Stimulated activated CD8-positive, alpha-beta memory T cell treated with anti-CD3 and anti-CD28 coated beads, Interleukin-7, amount 100 ng/mL, for 4 hours (primary cell): ENCODE measurements at places on chromosomes 1 and 21.

GRCh38 chr1:29754573-29755375 lies 518.5 kb downstream of the PTPRU start:
- DNase-seq, result no peak

DNA sequence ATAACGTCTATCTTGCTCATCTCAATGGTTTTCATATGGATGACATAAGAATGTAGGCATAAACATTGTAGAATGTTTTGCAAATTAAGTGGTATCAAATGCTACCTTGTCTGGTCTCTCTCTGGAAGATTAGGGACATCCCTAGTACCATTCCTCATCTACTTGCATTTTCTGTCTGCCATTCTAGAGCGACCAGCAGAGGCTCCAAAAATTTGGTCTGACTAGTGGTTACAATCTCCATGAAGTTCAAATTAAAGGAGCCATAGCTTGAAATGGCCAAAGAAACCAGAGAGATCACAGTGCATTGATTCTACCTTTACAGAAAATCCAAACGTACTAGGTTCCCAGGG lies 1.1 kb downstream of the CD84 start:
- no peak for DNase-seq

DNA sequence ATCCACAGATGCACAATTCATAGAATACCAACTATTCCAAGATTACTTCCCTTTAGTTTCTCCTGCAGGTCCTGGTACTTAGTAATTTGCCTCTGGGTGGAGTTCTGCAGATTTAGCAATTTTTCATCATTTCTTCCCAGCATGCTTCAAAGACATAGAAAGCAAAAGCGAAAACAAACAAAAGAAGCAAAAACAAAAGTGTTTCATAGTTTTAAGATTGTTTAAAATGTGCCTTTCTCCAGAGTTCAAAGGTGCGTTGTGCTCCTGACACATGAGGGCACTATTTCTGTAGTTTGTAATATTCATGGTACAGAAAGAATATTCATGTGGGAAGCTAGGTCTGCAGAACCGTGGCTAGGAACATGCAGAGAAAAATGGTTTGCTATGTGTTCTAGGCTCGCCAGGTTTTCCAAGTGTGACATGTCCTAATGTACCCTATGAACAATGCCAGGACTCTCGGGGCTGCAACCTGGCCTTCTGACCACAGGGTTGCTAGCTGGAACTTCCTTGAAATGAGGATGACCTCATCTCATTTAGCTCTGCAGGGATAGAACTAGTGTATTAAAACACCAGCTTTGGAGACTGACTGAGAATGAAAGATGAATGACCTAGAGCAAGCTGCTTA lies 30.0 kb upstream of the RCSD1 start:
- DNase-seq, result peak; percentile 29

GRCh38 chr21:43657355-43658087 lies 1.8 kb downstream of the HSF2BP start:
- DNase-seq, result no peak

DNA sequence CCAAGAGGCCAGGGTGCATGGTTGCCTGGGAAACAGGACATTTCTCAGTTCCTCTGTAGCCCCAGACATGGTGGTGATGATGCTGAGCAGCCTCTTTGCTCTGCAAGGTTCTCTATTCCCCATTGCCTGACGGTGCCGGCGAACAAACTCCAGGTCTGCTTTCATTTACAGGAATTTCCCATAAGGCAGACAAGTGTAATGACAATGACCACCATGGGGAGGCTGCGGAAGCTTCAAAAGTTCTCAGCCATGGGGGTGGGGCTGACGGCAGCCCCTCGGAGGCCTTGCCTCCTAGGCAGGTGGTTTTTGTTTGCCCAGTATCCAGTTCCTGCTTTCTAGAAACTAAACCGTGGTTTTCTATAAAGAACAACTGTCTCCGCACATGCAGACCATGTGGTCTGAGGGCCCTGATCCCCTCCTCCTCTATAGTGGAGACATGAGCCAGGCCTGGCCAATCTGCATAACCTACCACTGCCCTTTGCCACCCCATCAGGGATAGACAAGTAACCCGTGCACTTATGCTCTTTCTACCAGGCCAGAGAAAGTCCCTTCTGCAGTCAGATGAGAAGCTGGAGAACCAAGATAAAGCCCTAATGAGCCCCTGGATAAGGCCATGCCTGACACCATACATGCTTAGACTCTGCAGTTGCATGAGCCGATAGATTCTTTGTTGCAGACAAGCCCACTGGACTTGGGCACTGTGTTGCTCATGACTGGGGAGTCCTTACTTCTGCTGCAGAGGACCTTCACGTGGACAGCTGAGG lies 54.1 kb downstream of the LDLRAD2 start:
- no peak for DNase-seq

- no peak for DNase-seq
These were observed 508.3 kb upstream of the PKN2 start for GRCh38 chr1:88175631-88176226.

- no peak for DNase-seq
These were observed 38.5 kb downstream of the MSTO1 start for GRCh38 chr1:155648207-155649147.

GRCh38 chr1:213061263-213061662 lies 10.2 kb downstream of the RPS6KC1 start:
- DNase-seq, result no peak

DNA sequence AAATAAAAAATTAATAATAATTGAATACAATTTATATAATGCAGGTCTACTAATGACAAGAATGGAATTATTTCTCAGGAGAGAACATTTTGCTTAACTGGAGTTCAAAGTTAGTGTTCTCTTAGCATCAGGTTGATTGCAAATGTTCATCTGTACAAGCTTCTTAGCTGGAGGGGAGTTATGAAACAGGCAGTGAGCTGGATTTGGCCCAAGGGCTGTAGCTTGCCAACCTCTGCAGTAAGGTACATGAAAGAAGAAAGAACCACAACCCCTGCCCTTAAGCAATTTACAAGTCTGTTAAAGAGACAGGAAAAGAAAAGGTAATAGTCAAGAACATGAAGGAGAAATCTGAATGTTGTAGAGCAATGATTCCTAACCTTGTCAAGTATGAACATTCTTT lies 17.0 kb downstream of the LPGAT1 start:
- DNase-seq, result no peak

GRCh38 chr1:72366466-72366865 lies 84.1 kb upstream of the NEGR1 start:
- DNase-seq, result no peak

- no peak for DNase-seq
These were observed 715.0 kb upstream of the ADAMTS5 start for GRCh38 chr21:27681841-27682240.

GRCh38 chr1:119372503-119373086 lies 4.0 kb downstream of the HAO2 start:
- no peak for DNase-seq

DNA sequence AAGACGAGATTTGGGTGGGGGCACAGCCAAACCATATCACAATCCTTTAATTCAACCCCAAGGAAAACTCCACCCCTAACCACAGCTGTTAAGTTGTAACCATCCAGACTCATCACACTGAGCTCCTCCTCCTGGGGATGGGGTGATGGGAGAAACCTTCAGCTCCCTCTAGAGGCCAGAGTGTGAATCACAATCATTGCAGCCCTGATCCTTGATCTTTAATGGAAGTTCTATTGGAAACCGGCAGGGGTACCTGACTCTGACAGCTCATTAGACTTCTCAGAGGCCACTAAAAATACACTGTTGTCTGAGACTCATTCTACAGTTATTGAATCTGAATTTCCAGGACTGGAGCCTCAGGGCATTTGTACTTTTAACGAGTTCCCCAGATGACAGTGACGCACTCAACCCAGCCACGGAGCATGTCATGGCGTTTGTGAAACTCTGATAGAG lies 127.2 kb downstream of the IGSF21 start:
- DNase-seq, result no peak

- no peak for DNase-seq
These were observed 87.2 kb downstream of the VAV3 start for GRCh38 chr1:107877745-107878144.

DNA sequence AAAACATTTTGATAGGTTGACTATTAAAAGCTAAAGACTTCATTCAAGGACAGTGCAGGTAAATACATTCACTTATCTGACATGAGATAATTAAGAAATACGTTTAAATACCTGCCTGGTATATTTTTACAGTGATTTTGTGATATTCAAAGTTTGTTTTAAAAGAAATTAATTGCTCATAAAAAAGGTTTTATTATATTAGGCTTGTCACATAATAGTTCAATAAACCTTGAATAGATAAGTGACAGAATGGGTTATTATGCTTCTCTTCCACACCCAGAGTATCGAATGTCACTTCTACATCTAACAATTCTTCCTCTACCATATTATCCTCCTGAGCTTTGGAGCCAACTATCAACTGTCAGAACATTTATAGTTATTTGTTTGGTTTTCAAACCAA lies 60.0 kb downstream of the LTN1 start:
- no peak for DNase-seq

DNA sequence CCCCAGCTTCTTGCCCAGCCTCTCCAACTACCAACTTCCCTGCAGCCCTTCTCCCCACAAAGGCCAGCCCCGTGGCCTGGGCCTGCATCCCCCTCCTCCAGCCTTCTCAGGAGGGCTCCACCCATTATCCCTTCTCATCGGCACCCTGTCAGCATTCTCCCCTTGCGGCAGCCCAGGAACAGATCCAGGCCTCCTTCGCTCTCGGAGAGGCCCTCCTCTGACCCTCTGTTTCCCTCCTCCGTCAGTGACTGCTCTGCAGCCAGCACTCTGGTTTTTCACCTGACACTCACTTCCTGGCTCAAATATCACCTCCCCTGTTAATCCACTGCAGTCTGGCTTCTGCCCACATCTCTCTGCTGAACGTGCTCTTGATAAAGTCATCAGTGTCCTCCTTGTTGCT lies 17.5 kb downstream of the ADGRB2 start:
- no peak for DNase-seq

GRCh38 chr1:172041742-172042141 lies 200.4 kb downstream of the DNM3 start:
- DNase-seq, result no peak

- peak; percentile 71 for DNase-seq
These were observed 17.7 kb upstream of the SNX27 start for GRCh38 chr1:151594143-151594625.

DNA sequence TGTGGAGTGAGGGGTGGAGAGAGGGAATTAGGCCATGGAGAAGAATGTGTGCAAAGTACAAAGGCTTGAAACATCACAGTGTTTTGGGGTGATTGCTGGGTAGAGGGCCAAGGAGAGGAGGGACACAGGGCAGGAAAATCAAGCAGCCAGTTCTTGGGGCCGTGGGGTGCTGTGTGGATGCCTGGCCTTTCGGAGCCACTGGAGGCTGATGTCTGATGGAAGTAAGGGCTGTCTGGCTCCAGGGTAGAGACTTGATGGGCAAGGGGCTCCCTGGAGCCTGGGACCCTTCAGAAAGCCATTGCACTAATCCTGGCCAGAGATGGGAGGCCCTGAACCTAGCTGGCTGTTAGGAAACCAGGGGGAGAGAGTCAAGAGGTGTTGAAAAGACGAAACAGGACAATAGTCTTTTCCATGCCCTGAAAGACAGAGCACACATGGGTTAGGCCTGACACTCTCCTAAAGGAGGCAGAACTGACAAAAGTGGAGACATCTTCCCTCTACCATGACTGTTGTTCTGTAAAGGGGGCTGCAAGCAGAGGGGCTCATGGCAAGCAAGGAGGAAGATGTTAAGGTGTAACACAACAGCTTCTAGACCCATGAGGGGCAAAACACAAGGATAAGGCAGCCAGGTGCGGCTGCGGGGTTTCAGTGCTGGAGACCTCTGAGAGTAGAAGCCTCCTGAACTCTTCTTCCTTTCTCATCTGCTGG lies 21.0 kb downstream of the ATF3 start:
- DNase-seq, result no peak

DNA sequence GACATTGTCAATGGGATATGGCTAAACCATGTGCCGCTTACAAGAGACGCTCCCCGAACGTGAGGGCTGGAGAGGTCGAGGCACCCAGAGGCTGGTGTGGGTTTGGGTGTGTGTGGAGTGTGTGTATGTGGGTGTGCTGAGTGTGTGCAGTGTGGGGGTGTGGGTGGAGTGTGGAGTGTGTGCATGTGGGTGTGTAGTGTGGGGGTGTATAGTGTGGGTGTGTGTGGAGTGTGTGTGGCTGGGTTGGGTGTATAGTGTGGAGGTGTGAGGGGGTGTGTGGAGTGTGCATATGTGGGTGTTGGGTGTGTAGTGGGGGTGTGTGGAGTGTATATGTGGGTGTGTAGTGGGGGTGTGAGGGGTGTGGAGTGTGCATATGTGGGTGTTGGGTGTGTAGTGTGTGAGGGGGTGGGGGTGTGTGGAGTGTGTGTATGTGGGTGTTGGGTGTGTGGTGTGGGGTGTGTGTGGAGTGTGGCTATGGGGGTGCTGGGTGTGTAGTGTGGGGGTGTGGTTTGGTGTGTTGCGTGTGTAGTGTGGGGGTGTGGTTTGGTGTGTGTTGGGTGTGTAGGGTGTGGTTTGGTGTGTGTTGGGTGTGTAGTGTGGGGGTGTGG lies 42.2 kb downstream of the SLC19A1 start:
- DNase-seq, result no peak

GRCh38 chr1:222991177-222991576 lies 151.9 kb downstream of the TLR5 start:
- no peak for DNase-seq

- DNase-seq, result no peak
These were observed 3.4 kb upstream of the RNF19B start for GRCh38 chr1:32967888-32968568.

- DNase-seq, result no peak
These were observed 17.2 kb upstream of the FABP3 start for GRCh38 chr1:31390071-31390470.

- no peak for DNase-seq
These were observed 139.2 kb downstream of the KIF26B start for GRCh38 chr1:245294020-245294419.

DNA sequence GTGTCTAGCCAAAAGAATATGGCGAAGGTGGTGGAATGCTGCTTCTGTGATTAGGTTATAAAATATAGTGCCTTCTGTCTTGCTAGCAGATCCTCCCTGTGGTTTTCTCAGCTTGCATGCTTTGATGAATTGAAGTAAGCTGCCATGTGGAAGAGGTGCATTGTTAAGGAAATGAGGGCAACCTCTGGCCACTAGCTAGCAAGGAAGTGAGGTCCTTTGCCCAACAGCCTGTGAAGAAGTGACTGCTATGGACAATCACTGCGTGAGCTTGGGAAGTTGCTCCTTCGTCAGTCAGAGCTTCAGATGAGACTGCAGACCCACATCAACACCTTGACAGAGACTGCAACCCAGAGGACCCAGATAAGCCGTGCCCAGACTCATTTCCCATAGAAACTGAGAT lies 109.4 kb downstream of the GIPC2 start:
- DNase-seq, result no peak
